ENCODE measurements at places on chromosomes 11 and 22. TPM values are rescaled to one million over a fixed set of nuclear protein-coding genes. Genes with fewer than 3 reads are reported as not detected.

DNA sequence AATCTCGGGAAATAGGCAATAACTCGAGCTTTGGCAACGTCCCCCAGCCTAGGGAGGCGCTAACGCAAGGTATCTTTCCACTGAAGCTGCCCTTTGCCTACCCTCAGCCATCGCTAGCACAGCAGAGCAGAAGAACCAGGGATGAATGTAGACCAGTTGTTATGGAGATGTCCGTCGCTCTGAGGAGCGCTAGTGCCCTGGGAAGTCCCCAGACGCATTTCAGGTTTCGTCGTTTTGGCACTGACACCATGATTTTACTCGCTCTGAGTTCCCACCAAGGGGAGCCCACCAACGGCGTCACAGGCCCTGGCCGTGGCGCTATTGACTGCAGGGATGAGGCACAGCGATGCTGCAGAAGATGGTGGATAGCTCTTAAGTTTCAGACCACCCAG lies 22.7 kb upstream of the BDNF start:
- DNase-seq, result no peak

IGF2 gene
- polyA plus RNA-seq, result 964 TPM

DNA sequence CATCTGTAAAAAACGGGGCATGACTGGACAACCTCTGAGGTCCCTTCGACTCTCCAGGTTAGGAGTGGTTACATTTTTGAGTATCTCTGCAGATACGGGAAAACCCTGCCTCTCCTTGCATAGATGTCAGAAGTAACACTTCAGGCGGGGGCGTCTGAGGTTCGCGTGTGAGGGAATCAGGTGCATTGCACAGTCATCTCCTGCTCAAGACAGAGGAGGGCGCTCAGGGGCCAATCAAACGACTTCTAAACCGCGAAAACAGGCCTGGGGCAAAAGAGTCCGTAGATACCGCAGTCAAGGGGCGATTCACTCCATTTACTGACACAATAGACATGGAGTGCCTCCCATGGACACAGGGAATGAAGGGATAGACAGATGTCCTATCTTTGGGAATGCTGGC lies 31.7 kb downstream of the KIRREL3 start:
- DNase-seq, result no peak

MUC6 gene
- 31.8 TPM for polyA plus RNA-seq

DNA sequence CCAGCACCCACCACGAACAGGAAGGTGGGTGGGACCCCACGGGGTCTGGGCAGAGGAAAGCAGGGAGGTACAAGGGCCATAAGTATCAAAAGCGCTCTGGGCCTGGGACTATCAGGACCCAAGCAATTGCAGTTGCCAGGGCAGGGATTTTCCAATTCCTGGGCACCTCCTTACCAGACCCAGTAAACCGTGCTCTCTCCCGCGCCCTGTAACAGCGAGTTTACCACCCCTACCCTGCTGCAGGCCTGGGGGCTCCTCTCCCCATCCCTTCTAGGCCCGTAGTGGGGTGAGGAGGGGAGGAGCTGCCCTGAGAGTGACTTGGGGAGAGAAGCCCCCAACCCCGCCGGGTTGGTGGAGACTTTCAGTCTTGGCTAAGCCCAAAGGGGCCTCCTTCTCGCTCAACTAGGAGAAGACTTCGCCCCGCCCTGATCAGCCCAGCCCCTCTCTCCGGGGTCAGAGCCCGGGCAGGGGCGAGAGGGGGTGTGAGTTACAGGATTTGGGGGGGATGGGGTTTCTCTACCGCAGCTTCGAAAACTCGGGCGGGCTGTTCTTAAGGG lies 5.4 kb downstream of the PAX6 start:
- no peak for DNase-seq

GRCh38 chr11:121514432-121515334 lies 61.9 kb upstream of the SORL1-AS1 start:
- DNase-seq, result no peak

- DNase-seq, result no peak
Observed at GRCh38 chr22:34966980-34967565, 98.9 kb upstream of the ISX start.
